ENCODE measurements at places on chromosomes 1 and 21. TPM values are rescaled to one million over a fixed set of nuclear protein-coding genes. Genes with fewer than 3 reads are reported as not detected.

The S100A2 gene
- polyA plus RNA-seq: 19.5 TPM

The BRDT gene
- polyA plus RNA-seq: not detected

The KCNK2 gene
- polyA plus RNA-seq: 0.07 TPM

The C1orf146 gene
- polyA plus RNA-seq: not detected

The CRYBG2 gene
- 2.3 TPM for polyA plus RNA-seq

The PRAMEF1 gene
- not detected for polyA plus RNA-seq

The ICOSLG gene
- polyA plus RNA-seq: 0.79 TPM

The OR2T5 gene
- not detected for polyA plus RNA-seq

Data from A549 (cell line).